ENCODE measurements at places on chromosomes 12 and 14.

- no peak for DNase-seq
Observed at GRCh38 chr14:32996343-32996742, 57.7 kb downstream of the NPAS3 start.

- peak; percentile 30 for DNase-seq
Observed at GRCh38 chr14:67837011-67837624, 17.5 kb downstream of the RAD51B start.

DNA sequence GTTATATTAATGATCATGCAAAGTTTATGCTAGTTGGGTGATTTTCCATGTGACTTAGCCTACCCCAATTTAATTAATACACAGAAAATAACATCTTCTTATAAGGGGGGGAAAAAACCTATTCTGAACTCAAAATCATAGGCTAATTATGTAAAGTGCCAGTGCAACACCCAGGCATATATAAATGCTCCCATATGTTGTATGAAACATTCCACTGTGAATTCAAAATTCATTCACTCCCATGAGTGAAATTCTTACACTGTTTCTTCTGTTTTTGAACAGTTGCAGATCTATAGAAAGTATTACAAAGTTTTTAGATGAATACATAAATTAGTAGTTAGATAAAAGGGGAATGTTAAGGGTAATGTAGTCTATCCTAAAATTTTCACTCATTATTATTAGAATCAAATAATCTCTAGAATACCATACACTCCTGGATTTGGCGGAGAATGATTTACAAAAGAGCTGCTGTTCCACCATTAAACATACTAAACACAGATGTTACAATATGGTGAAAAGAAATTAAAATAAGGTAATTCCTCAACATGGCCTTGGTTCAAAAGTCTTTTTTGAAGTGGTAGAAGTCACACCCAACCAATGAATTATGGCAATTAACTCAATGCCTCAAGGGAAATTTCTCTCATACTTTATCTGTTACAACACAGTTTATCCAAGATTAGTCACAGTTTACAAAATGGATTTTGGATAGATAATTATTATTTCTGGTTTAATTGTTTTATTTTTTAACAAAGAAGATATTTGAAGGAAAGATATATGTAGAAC is 454.1 kb upstream of the FLRT2 start:
- no peak for DNase-seq

DNA sequence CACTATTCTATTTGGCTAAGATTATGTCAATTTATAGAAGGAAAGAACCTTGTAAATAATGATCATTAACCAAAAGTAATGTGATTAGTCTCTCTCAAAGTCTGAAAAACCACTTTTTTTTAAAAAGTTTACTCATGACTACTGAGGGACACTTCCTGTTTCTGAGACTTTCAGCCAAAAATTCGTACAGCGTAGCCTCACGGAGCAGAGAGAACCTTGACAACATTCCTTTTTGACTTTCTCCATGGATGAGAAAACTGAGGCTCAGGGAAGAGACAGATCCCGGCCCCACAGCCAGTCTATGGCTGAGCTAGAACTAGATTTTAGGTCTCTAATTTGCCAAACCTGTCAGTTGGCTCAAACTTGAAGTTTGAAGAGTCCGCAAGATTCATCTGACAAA is 68.2 kb downstream of the DAD1 start:
- no peak for DNase-seq

DNA sequence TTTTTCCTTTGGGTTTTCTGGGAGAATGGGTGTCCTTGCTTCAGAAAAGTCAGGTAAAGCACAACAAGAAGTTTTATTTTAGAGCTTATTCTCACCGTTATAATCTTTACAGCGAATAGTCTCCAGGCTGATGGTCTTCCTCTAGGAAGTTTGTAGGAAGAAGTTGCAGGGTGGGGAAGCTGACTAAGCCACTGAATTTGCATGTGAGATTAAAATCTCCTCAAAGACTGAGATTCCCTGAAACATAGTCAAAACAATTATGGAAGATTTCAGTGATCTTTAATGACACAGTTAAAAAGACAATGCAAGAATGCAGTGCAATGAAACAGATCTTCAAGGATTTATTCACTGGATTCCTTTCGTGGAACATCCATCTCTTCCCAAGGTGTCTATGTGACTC is 1.2 kb downstream of the TAS2R10 start:
- no peak for DNase-seq

GRCh38 chr12:70359458-70360197 is 6.5 kb upstream of the KCNMB4 start:
- DNase-seq: no peak

DNA sequence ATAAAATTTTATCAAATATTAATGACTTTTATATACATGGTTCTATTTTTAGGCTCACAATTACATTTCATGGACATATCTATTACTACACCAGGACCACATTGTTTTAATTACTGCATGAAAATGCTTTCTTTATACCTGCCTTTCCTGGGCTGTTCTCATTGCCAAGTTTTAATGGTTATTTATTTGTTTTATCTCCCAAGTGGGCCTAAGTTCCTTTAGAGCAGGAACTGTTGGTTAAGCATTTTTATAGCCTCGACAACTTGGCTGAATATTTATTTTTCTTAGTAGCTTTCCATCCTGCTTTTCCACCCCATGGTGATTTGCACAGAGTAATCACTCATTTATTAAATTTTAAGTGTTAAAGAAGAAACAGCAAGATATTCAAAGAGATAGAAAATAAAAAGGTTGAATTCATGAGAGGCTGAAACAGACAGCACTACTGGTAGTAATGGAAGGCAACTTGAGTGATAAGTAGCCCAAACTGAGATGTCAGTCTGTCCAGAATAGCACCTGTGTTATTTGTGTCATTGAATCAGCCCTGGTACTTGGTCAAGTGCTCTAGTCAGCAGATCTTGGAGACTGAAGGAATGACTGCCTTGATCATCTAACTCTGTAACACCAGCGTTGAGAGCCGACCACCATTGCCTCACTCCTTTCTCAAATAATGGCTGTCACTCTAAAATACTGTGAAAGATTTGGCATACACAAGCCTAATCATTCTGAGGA is 119.1 kb upstream of the EGLN3 start:
- DNase-seq: no peak

DNA sequence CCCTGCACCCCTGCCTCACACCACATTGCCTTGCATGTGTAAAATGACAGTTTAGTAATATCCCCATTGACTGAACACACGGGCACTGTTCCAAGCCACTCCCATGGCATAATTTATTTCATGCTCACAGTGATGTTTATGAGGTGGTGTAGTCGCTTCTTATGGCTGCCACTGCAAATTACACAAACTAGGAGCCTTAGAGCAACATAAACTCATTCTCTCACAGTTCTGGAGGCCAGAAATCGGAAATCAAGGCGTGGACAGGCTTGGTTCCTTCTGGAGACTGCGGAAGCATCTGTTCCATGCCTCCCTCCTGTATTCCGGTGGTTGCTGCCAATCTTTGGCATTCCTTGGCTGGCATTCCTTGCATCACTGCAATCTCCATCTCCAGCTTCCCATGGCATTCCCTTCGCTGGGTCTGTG is 97.3 kb downstream of the RIN3 start:
- DNase-seq: no peak

DNA sequence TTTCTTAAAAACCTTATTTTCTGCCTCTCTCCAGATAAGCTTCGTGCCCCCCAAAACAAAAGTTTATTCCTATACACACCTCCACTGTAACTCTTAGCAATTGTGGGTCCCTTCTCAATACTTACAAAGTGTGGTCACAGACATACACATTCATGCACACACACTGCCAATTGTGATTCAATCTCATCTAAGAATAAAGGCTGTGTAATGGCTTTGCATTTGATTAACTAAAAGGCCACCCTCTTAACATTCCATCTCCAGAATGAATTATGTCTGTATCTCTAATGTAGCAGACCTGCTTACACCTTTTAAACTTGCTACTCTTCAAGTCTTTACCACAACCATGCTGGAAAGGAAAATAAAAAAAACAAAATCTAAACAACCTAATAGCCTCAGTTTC is 49.5 kb downstream of the MYF5 start:
- DNase-seq: no peak

Measured in thyroid gland (tissue), 4 donors.